Activated CD8-positive, alpha-beta memory T cell treated with anti-CD3 and anti-CD28 coated beads for 1 hour (primary cell): ENCODE measurements at places on chromosomes 7 and 10.

DNA sequence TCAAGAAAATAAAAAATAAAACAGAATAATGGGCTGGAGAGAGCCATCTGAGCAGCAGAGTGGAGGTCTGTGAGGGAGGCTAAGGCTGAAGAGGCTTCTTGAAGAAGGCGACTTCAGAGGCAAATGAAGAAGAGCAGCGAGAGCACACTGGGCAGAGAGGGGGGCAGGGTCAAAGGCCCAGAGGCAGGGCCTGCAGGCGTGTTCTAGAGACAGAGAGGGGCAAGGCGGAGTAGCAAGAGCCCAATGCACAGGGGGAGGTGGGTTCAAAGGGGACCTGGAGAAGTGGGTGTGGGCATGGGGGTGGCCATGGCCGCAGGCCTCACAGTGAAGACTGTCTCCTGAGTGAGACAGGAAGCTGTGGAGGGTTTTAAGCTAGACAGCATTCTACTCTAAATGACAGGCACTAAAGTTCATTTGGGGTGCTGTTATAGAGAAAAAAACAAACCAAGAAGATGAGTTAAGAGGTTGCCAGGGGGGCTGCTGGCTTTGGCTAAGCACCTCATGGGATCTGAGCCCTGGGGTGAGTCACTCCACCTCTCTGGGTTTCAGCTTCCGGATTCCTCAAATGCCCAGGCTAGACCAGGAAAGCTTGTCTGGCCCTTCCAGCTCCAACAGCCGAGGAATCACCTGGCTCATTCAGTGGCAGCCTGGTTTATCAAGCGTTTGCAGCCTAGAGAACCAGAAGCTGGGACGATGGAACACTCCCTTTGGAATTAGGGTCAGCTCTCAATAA lies 81.7 kb downstream of the DLG5 start:
- no peak for DNase-seq

DNA sequence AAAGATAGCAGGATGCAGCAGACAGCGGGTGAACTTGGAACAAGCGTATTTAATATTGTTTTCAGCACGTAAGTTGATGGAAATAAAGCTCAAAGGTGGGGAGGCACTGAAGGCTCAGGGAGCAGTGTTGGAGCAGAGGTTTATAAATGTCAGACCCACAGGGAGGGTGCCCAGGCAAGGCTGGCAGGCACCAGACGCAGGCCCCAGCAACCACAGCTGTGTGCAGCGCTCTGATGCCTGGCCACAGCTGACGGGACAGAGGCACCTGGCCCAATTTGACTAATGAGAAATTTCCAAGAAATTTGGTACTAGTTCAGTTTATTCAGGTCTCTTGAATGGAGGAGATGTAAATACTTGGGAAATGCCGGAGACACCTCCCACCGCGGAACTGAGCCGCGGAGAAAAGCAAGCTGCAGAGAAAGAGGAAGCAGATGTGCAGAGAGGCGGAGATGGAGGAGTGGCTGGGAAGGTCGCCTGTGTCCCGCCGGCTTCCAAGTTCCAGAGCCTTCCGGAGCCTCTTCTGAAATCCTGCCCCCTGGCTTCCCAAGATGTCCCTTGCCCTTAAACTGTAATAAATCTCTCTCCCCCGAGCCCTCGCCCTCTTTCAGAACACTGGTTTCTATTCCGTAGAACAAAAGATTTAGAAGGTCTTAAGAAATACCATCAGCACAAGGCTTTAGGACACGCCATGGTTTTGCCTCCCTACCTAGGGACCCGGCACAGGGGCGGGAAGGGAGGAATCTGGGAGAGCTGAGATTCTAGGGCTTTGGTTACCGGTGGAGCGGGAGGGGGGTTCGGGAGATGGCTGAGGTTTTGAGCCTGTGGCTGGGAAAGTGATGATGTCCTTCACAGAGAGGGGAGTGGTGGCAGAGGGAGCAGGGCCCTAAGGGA lies 38.4 kb upstream of the PLXNA4 start:
- no peak for DNase-seq

DNA sequence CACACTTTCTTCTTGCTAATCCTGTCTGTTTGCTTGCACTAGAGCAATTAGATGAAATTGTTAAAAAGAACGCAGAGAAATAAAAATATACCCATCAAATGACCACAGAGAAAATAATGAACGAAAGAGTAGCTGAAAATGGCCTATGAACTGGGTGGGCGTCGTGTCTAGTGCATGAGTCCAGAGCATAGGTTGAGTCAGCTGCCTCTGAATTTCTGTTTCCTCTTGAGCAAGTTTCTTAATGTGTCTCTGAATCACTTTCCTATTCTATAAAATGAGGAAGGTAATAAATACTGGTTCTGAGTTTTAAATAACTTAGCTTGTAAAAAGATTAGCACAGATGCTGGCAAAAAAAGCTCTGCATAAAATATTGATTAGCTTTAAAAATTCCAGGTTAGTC lies 75.0 kb downstream of the POM121L12 start:
- no peak for DNase-seq

GRCh38 chr10:16478801-16479200 lies 42.0 kb downstream of the PTER start:
- DNase-seq, result no peak

GRCh38 chr7:15245831-15246230 lies 316.0 kb downstream of the AGMO start:
- no peak for DNase-seq

DNA sequence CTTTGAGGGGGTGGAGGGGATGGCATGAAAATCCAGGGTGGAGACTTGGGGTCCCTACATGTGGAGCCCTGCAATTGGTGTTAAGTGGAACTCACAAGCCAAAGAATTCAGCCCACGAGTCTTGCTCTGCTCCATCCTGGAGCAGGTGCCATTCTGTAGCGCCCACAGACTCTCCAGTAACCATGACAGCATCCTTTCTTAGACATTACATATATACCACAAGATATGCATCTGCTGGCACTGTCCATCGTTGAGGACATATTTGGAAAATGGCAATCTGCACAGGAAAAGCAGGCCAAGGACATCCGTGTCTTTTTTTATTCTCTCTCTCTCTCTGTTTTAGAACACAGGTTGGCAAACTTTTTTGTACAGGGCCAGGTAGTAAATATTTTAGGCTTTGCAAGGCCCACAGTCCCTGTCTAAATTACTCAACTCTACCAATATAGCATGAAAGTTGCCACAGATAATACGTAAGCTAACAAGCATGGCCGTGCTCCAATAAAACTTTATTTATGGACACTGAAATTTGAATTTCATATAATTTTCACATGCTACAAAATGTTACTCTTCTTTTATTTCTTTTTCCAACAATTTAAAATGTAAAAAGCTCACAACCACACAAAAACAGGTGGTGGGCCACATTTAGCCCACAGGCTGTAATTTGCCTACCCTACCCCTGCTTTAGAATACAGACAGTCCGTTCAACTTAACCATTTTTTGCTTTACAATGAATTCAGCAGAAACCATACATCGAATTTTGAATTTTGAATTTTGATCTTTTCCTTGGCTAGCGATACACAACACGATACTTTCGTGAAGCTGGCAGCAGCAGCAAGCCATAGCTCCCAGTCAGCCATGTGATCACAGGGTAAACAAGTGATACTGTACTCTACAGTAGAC lies 141.4 kb upstream of the STK17A start:
- DNase-seq, result no peak
